ENCODE measurements at places on chromosomes 7 and 10.

DNA sequence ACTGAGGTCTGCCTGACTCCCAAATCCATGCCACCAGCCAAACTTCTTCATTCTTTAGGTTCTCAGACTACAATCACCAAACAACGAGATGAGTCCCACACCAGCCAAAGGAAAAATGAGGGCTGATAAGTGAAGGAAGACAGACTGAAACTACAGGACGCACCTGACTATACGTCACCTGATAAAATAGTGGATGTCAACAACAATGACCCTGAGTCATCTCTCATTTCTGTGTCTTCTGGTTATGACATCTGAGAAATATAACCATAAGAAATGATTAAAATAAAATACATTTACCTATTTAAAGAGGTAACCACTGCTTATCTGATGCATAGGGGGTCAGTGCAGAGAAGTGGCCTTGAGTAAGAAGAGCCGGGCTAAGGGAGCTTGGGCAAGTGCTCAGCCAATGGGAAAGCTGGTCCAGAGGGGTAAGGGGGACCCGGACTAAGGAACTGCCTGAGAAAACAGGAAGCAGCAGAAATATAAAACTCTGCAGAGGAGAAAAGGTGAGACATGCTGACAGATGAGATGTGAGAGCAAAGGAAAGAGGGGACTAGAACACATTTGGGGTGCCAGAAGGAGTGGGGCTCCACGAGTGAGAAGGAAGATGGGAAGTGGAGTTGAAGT, 51.8 kb downstream of the HIPK2 start:
- DNase-seq: no peak

DNA sequence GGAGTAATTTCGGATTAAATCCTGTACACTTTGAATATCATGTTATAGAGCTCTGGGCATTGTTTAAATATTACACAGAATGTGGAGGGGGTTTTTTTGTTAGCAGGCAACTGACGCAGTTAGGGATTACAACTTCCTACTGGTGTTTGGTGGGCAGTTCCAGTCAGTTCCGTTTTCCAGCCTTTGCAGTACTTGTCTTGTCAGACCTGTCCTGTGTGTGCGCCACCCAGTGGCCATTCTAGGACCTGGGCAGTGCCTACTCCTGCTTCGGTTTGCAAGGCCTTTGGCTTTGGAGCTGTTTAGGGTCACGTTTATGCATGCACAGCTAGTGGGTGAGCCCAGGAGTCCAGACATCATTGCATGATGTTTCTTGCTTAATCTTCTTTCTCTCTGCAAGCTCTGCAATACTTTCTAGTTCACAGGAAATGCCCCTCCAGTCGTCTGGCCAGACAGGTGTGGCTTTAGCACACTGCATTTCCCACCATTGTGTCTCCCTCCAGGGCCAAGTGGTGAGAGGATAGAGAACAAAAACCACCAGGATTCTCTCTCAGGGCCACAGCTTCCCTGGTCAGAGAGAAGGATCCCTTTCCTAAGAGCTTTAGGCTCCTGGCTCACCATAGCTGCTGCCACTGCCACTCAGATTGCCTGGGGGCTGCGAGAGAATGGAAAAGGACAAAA, 96.5 kb upstream of the TARP start:
- peak; percentile 77 for DNase-seq

GRCh38 chr10:103109821-103110220, 83.3 kb downstream of the NT5C2 start:
- DNase-seq: no peak

DNA sequence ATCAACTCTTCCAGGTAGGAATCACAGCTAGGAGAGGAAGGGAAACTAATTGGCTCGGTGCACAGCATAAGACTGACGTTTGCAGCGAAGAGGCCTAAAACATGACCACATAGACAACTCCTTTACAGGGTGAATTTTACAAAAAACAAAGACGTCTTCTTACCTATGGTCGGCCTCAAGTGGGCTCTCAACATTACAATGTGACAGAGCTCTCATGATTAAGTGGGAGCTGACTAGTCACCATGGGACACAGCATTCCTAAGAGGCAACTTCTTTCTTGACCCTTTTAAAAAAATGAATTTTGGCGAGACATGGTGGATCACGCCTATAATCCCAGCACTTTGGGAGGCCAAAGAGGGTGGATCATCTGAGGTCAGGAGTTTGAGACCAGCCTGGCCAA, 4.6 kb downstream of the PDIA4 start:
- DNase-seq: no peak

- no peak for DNase-seq
These were observed 1.9 kb downstream of the DLX5 start for GRCh38 chr7:97022491-97023306.

GRCh38 chr7:20798694-20799121, 12.0 kb upstream of the SP8 start:
- DNase-seq: no peak

DNA sequence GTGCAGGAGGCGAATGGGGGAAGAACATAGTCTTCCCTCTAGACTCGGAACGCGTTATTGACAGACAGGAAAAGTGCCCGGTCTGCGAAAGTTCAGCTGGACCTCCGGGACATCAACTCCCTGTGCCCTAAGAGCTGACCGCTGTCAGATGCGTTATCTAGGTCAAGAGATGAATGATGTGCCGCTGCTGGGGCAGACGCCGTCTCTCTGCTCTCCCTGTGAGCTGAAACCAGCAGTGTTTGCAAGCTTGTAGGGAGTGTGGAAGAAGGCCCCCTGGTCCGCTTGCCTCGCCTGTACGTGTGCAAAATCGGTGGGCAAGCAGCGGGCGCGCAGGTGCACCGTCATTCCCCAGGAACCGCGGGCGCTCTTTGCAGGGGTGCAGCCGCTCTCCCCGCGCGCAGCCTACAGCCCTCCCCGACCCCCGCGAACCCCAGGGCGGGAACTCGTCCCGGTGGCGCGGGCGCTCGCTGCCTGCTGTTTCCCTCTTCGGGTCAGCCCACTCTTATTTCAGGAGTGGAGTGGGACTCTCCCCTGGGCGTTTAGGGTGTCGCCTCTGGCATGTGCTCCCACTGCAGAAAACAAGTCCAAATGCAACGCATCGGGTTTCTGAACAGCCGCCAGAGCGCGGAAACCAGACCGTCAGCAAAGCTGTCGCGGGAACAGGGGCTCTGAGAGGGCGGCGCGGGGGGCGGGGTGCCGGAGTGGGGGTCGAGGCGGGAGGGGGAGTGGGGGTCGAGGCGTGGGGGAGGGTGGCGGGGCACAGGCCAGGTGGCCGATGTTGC, 1.8 kb upstream of the PFKFB3 start:
- DNase-seq: peak; percentile 49

- DNase-seq: no peak
These were observed 21.5 kb downstream of the SPAG6 start for GRCh38 chr10:22366771-22367170.

GRCh38 chr10:104230490-104230889, 1.7 kb downstream of the CFAP43 start:
- no peak for DNase-seq

DNA sequence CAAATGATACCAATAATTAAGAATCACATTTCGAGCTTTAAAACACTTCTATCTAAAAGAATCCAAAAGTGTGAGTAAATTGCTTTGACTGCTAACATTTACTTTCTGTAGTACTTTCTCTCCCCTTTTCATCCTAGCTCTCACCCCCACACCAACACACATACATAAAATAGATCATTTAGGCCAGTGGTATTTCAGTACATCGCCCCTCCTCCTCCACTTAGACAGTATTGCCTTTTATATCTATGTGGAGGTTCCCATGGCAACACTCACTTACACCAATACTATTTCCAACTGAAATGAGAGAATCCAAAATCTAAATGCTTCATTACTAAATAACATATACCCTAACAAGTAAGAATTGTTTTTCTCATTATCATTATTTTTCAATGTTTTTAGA, 58.9 kb downstream of the HIBADH start:
- DNase-seq: no peak

DNA sequence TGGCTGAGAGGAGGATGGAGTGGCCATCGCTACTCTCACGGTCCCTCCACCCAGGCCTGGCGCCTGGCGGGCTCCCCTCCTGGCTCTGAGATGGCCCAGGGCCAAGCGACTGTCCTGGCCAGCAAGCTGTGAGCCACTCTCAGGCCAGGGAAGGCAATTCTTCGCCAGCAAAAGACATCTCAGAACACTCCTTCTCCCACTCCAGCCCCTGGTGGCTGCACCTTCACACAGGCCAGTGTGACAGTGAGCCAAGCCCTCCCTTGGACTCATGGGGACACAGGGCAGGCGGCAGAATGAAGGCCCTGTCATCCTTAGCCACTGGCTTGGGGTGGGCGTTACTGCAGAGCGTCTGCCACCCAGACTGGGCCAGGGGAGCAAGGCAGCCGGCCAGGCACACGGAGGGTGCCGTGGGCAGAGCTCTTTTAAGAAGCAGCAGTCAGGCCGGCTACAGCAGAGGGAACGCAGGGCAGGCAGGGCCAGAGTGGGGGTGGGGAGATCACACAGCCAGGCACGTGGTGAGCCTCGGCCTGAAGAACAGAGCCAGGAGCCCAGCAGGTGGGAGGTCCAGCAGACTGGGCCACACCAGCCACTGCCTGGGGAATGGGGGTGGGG, 14.4 kb downstream of the STK32C start:
- no peak for DNase-seq

DNA sequence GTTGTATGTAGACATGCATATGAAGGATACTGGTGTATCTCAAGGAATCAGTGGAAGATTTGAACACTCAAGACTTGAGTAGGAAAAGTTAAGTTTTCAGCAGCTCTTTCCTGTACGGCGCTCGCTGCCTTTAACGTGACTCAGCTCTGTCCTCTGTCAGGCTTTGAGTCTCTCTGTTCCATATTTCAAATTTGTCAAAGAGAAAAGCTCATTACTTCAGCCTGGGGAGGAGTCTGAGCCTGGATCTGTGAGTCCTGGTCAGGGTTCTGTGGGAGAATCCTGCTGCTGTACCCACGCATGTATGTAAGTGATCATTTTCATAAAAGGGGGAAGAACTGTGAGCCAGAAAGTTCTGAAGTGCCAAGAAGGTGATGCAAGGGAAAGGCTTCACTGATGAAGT, 13.8 kb upstream of the MPP7 start:
- DNase-seq: no peak

GRCh38 chr10:60896810-60897209, 47.2 kb downstream of the RHOBTB1 start:
- no peak for DNase-seq

GRCh38 chr10:97564776-97565175, 7.8 kb upstream of the ANKRD2 start:
- DNase-seq: no peak

DNA sequence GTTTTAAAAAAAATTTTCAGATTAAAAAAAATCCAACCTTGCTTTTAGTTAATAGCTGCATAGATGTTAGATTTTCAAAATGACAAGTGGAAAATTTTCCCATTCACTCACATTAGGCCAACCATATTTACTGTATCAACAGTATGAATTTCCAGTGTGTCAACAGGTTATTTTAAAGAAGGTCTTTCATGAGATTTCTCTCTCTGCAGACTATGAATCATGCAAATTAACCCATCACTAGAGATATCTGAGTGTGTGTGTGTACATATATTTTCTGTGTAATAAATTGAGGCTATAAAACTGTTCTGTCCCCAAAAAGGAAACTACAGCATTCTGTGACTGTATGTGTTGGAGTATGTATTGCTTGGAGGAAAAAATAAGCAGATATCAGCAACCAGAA, 305.6 kb downstream of the ARL4A start:
- no peak for DNase-seq

DNA sequence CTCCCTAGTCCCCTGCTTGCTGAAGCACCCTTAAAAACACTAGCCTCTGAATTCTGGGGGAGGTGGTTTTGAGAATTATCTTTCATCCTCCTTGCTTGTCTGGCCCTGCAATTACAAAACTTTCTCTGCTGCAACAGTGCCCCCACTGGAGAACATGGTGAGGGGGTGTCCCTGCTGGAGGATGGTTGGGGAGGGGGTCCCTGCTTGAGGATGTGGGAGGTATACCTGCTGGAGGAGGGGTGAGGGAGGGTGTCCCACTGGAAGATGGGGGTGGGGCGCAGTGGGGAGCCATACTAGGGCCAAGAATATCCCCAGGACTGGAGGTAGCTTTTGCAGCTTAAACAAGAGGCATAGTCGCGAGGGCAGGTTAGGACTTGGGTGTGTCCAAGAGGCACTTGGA, 3.2 kb upstream of the POLM start:
- no peak for DNase-seq

All from stimulated activated CD4-positive, alpha-beta T cell treated with anti-CD3 and anti-CD28 coated beads, Interleukin-4, amount 100 ng/mL, for 24 hours (primary cell).